Natural killer cell (primary cell): ENCODE measurements at places on chromosomes 6 and 20.

DNA sequence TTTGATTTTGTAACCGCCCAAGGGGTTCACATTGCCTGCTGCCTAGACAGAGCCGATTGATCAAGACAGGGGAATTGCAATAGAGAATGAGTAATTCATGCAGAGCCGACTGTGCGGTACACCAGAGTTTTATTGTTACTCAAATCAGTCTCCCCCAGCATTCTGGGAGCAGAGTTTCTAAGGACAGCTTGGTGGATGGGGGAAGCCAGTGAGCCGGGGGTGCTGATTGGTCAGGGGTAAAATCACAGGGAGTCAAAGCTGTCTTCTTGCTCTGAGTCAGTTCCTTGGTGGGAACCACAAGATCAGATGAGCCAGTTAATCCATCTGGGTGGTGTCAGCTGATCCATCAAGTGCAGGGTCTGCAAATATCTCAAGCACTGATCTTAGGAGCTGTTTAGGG lies 60.0 kb upstream of the EZR start:
- DNase-seq = no peak

- DNase-seq = no peak
Measured at GRCh38 chr20:43799741-43800140, 72.9 kb upstream of the GTSF1L start.

- no peak for DNase-seq
Measured at GRCh38 chr6:49326347-49326746, 136.7 kb downstream of the MMUT start.

DNA sequence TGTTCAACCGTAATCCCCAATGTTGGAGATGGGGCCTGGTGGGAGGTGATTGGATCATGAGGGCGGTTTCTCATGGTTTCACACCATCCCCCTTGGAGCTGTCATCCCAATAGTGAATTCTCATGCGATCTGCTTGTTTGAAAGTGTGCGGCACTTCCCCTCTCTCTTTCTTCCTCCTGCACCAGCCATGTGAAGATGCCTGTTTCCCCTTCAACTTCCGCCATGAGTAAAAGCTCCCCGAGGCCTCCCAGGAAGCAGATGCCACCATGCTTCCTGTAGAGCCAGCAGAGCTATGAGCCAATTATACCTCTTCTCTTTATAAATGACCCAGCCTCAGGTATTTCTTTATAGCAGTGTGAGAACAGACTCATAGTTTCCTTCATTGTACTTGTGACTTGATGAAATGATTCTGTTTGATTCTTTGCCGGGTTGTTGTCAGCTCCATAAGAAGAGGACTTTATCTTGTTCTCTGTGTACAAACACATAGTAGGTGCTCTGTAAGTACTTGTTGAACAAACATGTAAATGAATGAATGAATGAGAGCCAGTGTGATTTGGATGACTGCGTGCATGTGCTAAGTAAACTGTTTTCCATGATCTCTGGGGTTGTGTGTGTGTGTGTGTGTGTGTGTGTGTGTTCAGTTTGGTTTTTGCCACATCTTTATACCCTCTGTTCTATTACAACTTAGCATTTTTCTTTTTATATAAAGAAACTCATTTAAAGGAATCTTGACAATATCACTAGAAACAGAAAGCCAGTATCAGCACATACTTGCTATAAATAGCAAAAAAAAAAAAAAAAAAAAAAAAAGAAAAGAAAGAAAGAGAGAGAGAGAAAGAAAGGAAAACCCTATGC lies 22.5 kb upstream of the PTGIS start:
- DNase-seq = no peak

- no peak for DNase-seq
Measured at GRCh38 chr6:139577124-139577762, 202.8 kb upstream of the CITED2 start.

DNA sequence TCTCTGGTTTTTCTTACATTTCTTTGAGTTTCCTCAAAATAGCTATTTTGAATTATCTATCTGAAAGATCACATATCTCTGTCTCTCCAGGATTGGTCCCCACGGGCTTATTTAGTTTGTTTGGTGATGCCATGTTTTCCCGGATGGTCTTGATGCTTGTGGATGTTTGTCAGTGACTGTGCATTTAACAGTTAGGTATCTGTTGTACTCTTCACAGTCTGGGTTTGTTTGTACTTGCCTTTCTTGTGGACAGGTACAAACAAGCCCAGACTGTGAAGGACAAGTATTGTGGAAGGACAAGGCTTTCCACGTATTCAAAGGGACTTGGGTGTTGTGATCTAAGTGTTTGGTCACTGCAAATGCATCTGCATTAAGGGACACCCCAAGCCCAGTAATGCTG lies 49.9 kb upstream of the TOP1 start:
- DNase-seq = no peak

- DNase-seq = no peak
Measured at GRCh38 chr20:1460275-1460674, 6.4 kb downstream of the NSFL1C start.

GRCh38 chr6:50819466-50819903 lies 814 bp downstream of the TFAP2B start:
- DNase-seq = no peak

GRCh38 chr6:108134213-108134970 lies 31.4 kb upstream of the NR2E1 start:
- DNase-seq = no peak

DNA sequence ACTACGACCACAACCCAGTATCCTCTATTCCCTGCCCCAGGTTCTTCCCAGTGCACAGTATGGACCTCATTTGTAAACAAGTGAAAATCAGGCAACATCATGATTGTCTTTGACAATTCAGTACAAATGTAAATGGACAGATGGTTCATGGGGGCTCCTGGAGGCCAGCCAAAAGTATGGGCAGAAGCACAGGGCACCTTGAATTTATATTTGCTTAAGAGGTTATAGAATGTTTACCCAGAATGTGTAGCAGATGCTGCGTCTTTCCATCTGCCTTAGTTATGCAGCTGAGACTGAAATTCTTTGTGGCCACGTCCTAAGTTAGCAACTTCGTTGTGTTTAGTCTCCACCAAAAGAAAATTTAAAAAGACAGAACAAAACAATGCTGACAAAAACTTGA lies 559.6 kb upstream of the NRSN1 start:
- DNase-seq = no peak

- DNase-seq = no peak
Measured at GRCh38 chr20:4684837-4685413, 36.8 kb upstream of the PRND start.

DNA sequence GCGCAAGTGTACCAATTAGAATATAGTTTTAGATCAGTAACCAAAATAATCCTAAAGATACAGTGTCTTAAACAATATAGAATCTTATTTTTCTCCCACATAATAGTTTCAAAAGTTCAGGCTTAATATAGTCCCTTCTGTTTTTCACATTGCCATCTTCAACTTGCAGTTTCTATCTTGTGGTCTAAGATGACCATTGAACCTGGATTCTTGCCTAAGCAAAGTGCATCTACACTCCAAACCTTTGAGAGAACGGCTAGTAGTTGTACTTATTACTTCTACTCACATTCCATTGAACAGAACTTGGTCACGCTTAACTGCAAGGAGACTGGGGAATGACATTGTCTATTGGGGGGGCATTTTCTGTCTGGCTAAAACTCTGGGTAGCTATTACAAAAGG lies 373.0 kb downstream of the LMBRD1 start:
- no peak for DNase-seq

DNA sequence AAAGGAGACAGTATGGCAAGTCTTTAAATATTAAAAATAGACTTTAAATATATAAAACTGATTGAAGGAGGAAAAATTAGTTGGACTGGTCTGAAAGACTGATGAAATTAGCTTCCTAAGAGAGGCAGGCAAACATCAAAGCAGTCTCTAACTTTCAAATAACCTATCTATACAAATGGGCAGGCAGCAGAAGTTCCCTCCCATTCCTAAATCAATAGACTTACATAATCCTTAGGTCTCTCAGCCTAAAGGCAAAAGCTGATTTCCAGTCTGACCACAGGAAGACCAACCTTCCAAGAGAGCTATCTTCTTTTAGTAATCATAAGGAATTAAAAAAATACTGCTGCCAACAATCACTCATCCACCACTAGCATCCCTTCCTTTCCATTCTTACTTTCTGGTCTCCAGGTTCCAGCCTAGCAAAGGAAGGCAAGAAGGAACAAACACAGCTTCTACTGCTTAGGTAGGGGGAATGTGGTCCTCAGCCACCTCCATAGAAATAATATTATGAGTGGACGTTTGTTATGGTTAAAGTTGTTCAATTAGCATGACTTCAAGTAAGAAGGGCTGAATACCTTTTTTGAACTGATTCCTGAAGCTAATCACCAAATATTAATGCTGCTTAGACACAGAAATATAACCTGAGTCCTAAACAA lies 44.1 kb downstream of the SESN1 start:
- no peak for DNase-seq

- DNase-seq = no peak
Measured at GRCh38 chr6:121260651-121261102, 73.6 kb downstream of the TBC1D32 start.

GRCh38 chr6:52410979-52411378 lies 9.2 kb upstream of the EFHC1 start:
- DNase-seq = no peak

DNA sequence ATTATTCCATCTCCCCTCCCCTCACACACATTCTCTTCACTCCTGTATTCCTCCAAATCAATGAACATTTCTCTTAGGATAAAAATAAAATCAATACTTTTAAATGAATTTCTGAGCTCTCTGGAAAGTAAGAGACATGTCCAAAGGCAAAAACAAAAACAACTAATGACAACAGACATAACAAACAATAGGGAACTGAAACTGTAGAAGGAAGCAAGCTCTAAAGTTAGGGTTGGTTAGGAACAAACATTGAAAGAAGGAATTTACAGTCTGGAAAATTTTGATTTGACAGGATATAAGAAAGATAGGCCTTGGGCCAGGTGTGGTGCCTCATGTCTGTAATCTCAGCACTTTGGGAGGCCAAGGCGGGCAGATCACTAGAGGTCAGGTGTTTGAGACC lies 17.5 kb upstream of the MYCT1 start:
- DNase-seq = no peak

- DNase-seq = no peak
Measured at GRCh38 chr6:72623808-72624207, 1.9 kb downstream of the KCNQ5 start.

DNA sequence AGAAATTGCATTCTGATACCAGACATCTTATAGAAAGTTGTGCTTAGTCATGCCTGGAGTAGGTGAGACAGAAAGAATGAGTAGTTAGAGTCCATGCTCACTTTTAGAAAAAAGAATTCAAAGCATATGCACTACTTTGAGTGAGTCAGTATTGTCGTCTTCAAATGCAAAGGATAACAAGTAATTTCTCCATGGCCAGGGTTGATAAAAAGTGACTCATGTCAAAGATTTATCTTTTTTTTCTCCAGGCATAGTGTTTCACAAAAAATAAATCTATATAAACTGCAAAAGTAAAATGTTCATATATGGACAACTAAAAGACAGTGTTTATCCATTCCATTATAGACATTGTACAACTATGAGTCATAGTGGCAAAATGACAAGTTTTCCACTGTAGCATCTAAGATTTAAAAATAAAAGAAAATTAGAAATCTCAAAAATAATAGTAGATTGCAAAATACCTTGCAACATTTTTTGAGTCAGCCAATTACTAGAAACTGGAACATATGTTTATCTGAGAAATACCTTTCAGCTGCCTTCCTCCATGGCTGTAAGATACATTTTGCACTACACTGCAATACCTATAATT lies 329.6 kb downstream of the GRIK2 start:
- DNase-seq = no peak

DNA sequence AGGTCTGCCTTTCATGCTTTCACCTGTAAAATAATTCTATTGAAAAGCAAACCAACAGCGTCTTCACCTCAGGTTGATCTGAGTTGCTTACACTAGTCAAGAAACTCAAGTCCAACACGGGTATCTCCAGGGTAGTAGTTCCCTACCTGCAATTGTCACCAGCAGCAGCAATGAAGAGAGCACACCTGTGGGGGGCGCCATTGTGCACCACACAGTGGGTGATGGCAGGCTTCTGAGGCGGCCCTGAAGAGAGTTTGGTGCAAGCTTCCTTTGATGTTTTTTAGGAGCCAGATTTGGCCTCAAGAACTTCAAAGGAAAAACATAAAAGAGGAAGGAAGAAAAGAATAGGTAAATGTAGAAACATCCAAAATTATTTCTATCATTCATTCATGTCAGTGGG lies 45.1 kb downstream of the KIAA0319 start:
- DNase-seq = no peak

DNA sequence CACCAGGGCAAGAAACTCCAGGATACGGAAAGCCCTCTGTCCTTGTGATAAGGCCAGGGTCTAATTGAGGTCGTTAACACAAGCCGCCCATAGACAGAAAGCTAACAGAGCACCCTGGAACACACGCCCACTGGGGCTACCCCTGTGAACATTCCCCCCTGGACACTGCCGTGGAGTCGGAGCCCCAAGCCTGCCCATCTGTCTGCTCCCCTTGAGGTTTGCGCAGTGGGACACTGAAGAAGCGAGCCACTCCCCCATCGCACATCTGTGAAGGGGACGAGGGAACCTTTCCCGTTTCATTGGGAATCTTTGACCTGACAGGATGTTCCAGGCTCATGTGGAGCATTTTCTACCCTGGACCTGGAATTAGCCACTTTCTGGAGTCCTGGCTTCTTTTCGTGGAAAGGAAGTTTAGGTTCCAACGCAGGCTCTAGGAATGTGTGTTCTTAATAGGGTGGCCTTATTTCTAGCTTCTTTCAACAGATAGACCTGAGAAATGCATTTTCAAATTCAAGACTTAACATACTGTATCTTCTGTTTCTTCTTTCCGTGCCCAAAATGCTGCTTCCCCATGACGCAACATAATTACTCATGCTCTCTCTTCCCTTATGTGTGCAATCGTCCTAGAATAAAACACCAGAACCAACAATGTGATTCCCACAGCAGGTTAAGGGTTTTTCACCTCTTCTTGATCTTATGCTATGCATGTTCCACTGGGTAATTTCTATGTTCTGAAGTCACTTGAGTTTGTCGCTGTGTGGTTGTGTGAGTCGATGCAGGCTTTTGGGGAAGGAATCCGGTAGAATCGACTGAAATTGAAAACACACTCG lies 161.1 kb downstream of the ERMARD start:
- DNase-seq = no peak

DNA sequence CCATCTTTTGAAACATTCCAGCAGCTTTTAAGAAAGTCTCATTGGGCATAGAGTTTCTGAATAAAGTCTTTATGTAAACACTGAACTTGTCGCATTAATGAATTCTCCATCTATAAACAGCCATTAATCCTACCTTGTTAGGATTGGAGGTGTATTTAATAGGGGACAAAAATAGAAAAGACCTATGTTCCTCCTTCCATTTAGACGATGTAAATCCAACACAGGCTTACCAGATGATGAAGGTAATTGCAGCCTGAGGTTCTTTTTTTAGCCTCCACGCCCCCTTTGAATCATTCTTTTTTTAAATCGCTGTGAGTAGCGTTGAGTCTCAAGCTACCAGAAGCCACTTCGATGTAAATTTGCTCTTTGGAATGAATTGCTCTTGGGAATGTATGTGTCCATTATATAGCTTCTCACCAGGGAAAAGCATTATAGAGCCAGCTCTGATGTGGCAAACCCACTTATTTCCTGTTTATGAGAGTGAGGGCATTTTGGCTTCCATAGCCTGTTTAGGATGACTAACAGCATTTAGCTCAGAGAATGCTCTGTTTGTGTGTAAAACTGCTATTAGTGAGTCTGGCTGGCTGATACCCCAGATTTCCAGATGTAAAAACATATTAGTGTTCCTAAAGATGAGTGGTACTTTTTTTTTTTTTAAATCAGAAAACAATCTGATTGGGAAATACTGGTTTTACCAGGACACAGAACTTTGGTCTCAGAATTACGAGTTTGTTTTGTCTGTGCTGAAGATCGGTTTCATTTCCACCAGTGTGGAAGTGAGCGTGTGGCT lies 74.9 kb upstream of the CLDN20 start:
- DNase-seq = peak; percentile 27
